ENCODE measurements at places on chromosomes 1 and 21.

GRCh38 chr1:41442697-41443251, 41.7 kb downstream of the EDN2 start:
- no peak for DNase-seq

GRCh38 chr1:228445843-228446650, 29.4 kb upstream of the TRIM17 start:
- no peak for DNase-seq

- no peak for DNase-seq
Measured at GRCh38 chr1:39220891-39221870, 16.7 kb downstream of the MACF1 start.

DNA sequence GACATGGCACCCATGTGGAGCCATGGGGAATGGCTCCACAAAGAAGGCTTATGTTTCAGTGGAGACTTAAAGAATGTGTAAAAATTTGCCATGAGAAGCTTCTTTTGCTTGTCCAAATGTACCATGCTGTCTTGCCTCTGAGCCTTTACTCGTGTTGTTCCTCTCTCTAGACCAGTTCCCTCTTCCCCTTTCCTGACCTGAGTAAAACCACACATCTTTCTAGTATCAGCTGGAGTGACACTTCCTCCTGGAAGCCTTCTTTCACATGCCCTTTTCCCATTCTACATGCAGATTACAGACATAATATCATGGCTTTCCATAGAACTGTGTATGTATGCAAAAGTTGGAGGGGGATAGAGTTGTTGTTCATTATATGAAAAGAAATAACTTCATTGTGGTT, 13.6 kb upstream of the GPX7 start:
- no peak for DNase-seq

DNA sequence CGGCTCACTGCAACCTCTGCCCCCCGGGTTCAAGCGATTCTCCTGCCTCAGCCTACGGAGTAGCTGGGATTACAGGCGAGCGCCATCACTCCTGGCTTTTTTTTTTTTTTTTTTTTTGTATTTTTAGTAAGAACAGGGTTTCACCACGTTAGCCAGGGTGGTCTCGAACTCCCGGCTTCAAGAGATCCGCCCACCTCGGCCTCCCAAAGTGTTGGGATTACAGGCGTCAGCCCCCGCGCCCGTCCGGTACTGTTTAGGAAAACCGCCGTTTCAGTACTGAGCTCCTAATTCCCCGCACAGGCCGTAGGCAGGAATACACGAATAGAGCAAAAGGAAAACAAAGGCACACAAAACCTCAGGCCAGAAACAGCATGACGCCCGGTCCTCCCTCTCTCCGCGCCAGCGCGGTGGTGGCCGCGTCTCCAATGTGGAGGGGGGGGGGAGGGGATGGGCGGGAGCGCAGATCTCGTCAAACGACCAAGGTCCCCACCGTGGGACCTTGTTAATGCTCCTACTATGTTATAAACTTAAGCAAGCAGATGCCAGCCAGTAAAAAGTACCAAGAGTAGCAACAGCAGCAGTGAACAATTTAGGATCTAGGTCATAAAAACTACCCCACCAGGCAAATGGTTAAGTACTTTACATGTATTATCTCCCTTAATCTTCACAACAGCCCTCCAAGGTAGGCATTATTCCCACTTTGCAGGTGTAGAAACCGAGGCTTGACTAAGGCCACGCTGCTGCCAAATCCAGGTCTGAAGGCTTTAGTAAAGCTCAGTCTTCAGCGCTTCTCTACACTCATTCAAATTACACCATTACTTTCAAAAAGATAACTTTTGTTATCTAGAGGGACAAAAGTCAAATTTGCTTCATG, 648 bp upstream of the ADAR start:
- peak; percentile 71 for DNase-seq

- no peak for DNase-seq
Measured at GRCh38 chr1:211007830-211008229, 126.1 kb downstream of the KCNH1 start.

DNA sequence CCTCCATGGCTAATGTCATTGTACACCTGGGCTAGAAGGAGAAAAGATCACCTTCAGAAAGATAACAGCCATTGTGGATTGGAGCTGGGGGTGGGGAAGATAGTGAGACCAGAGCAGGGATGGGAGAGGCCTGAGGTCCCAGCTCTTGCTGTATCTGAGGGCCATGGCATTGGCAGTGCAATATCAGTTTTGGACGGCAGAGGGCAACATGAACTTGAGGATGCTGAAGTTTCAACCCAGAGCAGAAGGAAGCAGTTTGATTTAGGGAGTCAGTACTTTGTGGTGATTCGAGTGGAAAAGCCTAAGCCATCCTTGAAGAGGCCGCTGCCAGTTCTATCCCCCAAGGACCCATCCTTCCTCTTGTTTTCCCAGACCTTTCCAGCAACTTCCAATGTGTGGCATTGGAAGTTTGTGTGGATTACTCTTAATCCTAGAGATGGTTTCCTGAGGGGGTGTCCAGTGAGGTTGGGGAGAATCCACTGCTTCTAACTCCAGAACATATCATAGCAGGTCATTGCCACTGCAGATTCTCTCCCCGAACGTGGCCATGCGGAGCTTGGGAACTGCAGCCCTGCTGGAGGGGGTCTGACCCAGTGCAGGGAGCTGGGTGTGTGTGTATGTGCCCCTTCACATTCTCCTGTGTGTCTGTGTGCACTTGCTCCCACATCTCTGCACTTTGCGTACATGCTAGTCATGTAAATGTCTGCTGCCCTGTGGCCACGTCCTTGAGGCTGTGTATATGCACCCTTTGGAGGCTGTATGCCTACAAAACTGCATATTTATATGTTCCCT, 24.1 kb downstream of the SLC26A9 start:
- peak; percentile 85 for DNase-seq

DNA sequence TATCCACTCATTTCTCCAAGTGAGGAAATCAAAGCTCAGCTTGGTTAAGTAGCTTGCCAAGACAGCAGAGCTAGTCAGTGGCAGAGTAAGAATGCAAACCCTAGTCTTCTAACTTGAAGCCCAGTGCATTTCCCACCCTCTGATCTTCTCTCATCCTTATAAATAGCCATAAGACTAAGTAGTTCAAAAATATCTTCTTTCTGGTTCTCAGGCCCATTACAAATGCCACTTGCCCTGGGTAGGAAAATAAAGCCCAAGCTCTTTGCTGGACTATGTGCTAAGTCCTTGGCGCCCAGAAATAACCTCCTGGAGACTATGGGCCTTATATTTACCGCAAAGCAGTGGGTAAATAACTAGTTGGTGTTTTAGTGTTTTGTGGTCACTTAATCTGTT, 505.8 kb downstream of the PLPP3 start:
- DNase-seq = no peak

GRCh38 chr1:180229483-180230415, at the start of gene LHX4:
LHX4 (plus strand) TSS chr1:180230264; CDS start chr1:180230530, 266 bp downstream.
- peak; percentile 81 for DNase-seq

DNA sequence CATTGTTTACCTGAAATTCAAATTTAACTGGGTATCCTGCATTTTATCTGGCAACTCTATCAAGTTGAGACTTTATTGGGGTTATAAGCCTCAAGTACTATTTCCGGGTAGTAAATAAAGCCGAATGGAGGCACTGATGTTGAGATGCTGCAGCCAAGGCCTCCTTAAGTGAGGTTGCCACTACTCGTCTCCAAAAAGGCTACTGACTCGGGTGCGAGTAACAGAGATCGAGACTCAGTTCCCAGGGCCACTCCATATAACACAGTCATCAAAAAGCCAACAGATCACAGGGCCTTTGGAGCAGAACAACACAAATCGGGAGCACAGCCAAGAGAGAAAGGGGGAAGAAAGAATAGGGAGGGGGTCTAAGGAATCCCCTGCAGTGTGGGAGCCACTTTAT, 524 bp downstream of the COPA start:
- no peak for DNase-seq

- DNase-seq = no peak
Measured at GRCh38 chr21:30240661-30241060, 24.8 kb upstream of the CLDN8 start.

- no peak for DNase-seq
Measured at GRCh38 chr1:190049314-190049713, 428.4 kb downstream of the BRINP3 start.

DNA sequence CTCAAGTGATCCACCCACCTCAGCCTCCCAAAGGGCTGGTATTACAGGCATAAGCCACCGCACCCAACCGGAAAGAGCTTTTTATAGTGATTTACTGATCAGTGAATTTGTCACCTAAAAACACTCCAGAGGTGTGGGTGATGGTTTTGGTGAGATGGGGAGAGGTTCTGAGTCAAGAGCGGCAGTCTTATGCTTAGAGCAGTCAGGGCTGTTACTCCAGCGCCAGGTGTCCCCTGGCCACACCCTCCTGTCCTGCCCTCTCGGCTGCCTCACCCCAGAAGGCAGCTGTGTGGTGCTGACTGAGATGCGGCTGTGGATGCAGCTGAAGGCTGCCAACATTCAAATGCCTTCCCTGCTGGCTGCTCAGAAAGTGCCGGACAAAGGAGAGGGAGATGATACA, 94.5 kb upstream of the LPGAT1 start:
- no peak for DNase-seq

DNA sequence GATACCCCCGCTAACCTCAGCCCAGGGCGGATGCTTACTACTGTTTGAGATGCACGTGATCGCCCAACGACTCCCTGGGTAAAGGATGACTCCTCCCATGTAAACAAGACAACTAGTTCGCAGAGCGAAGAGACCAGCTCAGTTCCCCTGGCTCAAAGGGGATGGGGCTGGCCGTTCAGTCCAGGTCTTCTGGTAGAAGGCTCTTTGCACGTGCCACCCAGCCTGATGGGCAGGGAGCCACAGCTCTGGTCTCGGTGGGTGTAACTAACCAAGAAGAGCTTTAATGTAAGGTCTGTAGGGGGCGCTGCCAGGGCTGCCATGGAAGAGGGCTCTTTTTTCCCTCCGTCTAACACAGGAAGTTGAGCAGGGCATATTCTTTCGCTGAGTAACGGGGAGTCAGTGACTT, 49.4 kb upstream of the PARP1 start:
- DNase-seq = no peak

- no peak for DNase-seq
Measured at GRCh38 chr1:202959276-202959620, 1.1 kb upstream of the ADIPOR1 start.

DNA sequence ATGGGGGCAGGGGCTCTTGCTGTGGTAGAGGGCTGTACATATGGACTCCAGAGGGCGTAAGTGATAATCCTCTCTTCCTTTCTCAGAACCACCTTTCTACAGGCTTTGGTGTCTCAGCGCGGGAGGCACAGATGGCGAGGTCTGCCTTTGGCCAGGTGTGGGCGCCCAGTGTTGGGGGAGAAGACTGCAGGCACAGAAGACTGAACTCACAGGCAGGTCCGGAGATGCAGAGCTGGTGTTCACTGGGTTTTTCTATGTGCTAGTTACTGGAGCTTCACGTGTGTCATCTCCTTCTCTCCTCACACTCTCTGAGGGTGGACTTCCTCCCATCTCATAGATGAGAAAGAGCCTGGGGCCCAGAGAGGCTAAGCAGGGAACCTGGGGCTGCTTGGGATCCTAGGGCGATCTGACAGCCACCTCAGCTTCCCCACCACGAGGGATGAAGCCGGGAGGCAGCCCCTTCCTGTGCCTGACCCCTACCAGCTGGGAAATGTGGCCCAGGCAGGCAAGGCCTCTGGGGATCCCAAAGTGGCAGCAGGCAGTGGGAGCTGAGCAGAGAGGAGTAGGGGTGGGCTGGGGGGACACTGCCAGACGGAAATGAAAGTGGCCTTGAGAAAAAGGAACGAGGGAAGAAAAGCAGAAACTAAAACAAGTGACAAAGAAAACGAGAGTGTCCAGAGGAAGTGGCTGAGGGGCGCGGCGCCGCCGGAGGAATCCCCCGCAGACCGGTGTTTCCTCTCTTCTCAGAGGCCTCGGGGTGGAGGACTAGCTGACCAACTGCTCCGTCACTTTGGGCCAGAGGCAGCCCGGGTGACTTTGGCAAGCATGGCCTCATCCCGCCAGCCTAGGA, 191.6 kb downstream of the HIVEP3 start:
- DNase-seq = no peak

- no peak for DNase-seq
Measured at GRCh38 chr1:89025928-89026327, 3.3 kb upstream of the GBP3 start.

- DNase-seq = no peak
Measured at GRCh38 chr1:177065430-177065829, 99.1 kb downstream of the ASTN1 start.

- no peak for DNase-seq
Measured at GRCh38 chr1:205706601-205707502, 26.5 kb upstream of the SLC45A3 start.

- DNase-seq = no peak
Measured at GRCh38 chr1:117795190-117795589, 134.2 kb downstream of the GDAP2 start.

- no peak for DNase-seq
Measured at GRCh38 chr1:224080115-224080774, 33.7 kb upstream of the FBXO28 start.

DNA sequence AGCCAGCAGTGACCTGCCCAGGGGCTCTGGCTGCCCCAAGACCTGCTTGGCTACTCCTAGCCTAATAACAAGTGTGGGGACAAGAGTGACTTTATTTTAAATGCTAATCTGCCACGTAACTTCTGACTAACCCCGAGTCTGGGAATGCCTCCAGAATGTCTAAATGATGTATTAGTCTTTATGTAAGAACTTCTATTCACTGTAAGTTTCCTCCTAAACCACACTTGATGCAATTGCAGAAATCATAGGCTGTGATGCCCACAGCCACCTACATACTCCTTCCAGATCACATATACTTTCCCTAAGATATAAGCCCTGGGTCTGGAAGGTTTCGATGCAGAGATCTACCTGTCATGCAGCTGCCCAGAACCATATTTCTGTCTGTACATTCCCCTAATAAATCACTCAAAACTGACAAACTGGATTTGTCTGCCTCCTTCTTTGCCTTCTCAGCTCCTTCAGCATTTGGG, 5.9 kb upstream of the VPS45 start:
- DNase-seq = no peak

DNA sequence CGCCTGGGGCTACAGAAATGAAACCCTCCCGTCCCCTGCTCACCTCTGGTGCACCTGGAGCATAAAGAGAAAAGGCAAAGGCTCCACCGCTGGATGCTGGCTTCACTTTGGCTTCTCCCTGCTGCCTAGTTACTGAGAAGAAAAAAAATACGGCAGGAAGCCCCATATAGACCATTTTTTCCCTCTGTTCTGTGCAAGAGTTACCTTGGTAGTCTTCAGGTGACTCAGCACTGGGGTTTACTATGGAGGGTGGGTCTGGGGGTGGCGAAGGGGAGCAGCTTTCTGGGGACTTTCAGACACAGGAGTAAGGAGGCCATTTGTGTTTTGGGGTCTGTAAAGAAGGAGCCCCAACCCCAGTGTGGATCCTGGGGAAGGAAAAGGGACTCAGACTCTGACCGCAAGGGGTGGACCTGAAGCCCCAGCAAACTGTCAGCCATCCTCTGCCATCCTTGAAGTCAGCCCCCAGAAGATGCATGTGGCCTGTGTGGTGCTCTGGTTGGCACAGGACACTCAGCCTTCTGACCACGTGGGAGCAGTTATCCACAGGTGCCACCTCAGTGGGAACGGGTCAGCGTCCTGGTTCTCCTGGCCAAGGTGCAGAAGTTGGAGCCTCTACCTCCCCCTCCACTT, 25.9 kb upstream of the EPS8L3 start:
- DNase-seq = no peak

- no peak for DNase-seq
Measured at GRCh38 chr21:45177039-45177438, 102.7 kb downstream of the ADARB1 start.

GRCh38 chr1:19869929-19870328, 12.3 kb upstream of the OTUD3 start:
- DNase-seq = no peak

- DNase-seq = peak; percentile 24
Measured at GRCh38 chr1:31669786-31670592, 25.3 kb upstream of the PEF1 start.

Measured in HAP-1 (cell line).